ENCODE measurements at places on chromosomes 1 and 21.
A peak's percentile ranks its signal among the peaks of the same experiment; 100 is the strongest.

DNA sequence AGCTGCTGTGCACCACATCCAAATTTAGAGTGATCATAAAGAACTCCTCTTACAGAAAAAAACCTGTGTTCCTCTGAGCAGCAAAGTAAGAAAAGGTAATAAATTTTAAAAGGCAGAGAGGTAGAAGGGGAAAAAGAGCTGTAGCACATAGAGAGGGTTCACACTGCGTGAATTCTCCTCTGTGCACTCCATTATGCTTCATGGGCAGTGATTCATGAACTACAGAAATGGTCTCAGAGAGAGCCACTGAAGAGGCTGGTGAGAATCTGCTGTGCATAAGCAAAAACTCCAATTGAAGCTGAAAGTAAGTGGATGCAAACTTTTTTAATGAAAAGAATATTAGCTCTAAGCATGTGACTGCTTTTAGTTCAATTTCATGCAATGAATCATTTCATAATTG is 65.0 kb downstream of the CRB1 start:
- no peak for DNase-seq

DNA sequence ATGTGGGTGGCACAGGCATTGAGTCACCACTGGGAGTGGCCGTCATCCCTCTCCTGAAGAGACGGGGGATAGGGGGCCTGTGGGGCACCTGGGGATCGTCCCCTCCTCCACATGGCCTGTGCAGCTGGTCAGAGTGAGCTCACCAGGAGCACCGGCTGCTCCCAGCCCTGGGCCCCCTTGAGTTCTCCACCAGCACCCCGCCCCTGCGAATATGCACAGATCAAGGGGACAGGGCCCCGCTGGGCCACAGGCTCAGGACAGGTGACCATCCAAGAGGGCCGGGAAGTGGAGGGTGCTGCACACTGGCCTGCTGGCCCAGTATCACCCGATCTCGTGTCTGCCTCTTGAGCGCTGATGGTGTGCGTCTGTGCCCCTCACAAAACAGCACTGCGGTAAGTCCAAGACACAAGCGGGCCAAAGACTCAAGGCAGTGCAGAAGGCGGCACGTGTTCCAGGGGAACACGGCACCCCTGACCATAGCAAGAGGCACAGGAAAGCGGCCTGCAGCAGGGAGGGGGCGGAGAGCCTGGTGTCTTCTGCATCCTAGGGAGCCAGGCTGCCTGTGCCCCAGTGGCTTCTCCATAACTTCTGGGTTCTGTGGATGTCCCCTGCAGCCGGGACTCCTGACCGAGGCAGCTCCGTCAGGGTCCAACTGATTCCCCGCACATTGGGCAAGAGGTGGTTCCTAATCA is 18.1 kb upstream of the TSPEAR start:
- DNase-seq, result no peak

DNA sequence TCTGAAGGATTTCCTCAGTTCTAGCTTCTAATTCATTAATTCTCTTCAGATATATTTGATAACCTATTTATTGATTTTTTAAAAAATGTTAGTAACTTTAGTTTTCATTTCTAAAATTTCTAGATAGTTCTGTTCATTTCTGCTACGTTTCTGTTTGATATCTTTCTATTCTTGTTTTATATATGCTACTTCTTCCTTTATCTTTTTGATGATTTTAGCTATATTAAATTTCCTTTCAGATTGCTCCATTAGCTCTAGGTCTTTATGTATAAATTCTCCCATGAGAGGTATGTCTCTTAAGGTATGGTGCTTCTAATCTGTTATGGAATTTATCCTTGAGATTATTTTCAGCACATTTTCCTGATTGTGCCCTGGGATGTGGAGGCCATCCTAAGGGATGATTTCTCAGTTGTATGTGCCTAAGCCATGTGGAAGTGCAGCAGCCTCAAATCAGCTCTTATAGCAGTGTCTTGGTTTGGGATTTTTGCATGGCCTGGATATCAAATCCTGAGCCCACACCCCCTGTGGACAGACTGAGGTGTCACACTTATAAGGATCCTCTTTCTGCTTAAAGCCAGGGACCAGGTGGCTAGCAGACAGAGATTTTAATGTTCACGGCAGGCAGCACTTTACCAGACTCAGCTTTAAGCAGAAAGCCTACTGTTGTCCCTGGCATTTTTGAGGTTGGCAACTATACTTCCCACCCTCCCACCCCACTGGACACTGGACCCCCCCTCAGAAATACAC is 6.2 kb upstream of the KCNQ4 start:
- DNase-seq, result no peak

GRCh38 chr1:116020668-116021272 is 44.5 kb downstream of the SLC22A15 start:
- DNase-seq, result peak; percentile 9

Measured in epithelial cell of proximal tubule (primary cell).